ENCODE measurements at places on chromosomes 11 and 22. TPM values are rescaled to one million over a fixed set of nuclear protein-coding genes. Genes with fewer than 3 reads are reported as not detected.

GRCh38 chr22:49587987-49588386 lies 239.7 kb downstream of the BRD1 start:
- no peak for DNase-seq

- DNase-seq = no peak
These were observed 1332.5 kb downstream of the BRD1 start for GRCh38 chr22:48494968-48495750.

- DNase-seq = no peak
These were observed 54.8 kb upstream of the CREB3L1 start for GRCh38 chr11:46222490-46223251.

- DNase-seq = no peak
These were observed 27.8 kb upstream of the GRAMD4 start for GRCh38 chr22:46592390-46592872.

GRCh38 chr11:15525582-15525981 lies 410.9 kb downstream of the INSC start:
- DNase-seq = no peak

GRCh38 chr11:79189055-79189454 lies 251.8 kb downstream of the TENM4 start:
- no peak for DNase-seq

DNA sequence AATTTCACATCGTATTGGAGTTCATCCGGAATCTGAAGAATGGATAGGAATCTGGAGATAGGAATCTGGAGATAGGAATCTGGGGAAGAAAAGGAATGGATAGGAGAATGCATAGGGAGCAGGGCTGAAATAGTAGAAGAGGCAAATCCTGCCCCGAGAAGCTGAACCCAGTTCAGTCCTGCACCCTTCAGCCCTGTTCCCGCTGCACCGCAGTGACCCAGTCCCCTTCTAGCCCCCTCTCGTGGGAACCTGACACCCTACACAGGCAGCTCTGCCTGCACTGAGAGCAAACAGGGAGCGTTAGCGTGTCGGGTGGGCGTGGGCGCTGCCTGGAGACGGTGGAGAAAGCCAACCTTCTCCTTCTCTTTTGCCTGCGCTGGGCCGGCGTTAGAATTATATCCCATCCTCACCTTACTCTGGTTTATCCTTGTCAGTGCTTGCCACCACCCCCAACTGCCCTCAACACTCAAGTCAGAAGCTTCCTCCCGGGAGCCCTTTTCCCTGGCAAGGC lies 1.0 kb upstream of the CCKBR start:
- DNase-seq = no peak

DNA sequence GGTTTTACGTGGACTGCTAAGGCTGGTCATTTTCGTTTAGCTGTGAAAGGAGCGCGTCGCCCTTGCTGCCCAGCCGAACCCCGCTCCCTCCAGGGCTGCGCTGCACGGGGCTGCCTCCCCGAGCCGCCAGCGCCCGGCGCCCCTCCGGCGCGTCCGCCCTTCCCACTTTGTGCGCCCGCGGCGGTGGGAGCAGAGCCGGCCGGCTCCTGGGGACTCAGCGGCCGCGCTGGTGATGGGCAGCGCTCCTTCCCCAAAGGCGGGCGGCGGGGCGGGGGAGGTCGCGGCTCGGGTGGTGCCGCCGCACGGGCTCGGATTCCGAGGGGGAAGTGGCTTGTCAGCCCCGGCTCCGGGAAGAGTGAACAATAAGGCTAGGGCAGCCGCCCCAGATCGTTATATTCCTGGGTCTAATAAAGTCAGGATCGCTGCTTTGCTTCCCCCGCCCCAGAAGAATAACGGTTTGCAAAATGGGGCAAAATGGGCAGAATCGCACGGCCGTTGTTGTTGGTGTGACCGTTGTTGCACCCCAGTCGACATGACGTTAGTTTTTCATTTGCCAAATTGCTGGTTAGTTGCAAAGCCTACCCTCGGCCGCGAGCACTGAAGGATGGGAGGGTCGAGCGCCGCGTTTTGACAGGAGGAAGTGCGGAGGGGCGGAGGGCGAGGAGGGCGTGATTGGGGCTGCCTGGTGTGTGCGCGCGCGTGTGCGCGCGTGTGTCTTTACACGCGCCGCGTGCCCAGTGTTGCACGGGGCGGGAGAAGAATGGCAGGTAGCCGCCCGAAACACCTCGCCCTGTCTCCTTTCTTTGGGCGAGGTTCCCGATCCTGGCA lies 745 bp downstream of the NCAM1 start:
- DNase-seq = no peak

DNA sequence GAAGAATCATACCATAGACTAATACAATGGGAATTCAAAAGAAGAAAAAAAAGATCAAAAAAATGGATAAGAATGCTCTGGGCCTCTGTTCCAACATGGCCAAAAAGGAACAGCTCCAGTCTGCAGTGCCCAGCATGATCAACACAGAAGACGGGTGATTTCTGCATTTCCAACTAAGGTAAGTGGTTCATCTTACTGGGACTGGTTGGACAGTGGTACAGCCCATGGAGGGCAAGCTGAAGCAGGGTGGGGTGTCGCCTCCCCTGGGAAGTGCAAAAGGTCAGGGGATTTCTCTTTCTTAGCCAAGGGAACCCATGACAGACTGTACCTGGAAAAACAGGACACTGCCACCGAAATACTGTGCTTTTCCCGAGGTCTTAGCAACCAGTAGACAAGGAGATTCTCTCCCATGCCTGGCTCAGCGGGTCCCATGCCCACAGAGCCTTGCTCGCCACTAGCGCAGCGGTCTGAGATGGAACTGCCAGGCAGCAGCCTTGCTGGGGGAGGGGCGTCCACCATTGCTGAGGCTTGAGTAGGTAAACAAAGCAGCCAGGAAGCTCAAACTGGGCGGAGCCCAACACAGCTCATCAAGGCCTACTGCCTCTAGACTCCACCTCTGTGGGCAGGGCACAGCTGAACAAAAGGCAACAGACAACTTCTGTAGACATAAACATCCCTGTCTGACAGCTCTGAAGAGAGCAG lies 428.4 kb downstream of the MN1 start:
- DNase-seq = no peak

GRCh38 chr11:44029977-44030911 lies 17.5 kb upstream of the ACCSL start:
- no peak for DNase-seq

DNA sequence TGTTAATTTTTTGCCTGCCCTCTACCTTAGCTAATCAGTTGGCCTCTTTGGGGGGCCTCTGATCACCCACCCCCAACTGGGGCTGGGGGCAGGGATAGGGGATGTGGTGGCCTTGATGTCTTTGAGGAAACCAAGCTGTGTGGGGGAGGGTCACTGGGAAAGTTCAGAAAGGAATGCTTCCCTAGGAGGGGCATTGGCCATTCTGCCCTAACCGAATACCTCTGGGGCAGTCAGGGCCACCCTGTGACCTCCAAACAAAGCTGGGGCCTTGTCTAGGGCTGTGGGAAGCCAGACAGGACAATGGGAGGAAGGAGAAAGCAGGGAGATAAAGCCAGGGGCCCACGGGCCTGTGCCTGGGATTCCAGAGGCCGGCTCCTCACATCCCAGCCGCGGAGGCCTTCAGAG lies 97.5 kb downstream of the TSPAN18 start:
- DNase-seq = no peak

DNA sequence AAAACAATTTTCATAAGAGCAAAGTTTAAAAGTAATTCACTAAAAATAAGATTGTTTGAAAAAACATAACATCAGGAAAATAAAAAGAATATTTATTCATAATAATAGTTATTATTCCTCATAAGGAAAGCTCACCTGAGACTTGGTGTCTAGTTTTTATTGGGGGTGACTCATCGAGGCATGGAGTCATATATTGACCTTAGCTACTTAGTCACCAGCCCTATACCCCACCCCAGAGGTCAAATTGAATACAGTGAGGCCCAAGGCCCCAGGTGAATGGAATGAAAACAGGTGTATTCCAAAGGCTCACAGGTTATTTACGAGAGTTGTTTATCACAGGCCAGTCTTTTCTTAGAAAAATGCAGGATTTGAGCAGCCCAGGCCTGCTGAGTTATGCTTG lies 36.9 kb downstream of the CNTF start:
- DNase-seq = no peak

GRCh38 chr11:69217276-69218105 lies 61.8 kb downstream of the SMIM38 start:
- DNase-seq = no peak

DNA sequence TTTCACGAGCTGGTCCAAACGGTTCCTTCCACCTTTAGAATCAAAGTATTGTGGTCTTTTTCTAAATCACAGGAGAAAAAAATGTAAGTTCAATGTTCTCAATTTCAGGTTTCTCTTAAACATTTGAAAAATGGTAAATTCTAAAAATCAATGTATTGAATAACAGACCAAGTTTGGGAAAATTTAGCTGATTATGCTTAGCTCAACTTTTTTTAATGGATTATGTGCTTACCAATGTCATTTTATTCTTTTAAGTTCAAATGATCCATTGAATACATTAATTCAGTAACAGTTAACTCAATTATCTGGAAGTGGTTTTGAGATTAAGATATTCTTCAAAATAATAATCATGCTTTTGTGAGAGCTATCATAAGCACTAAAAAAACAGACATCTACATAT lies 5.1 kb downstream of the PRDM10 start:
- no peak for DNase-seq

- DNase-seq = no peak
These were observed 84.1 kb downstream of the FBLN1 start for GRCh38 chr22:45586651-45587405.

GRCh38 chr11:70677232-70677916 lies 279.0 kb downstream of the CTTN start:
- DNase-seq = no peak

Gene KCTD14
- not detected for total RNA-seq

Gene KIRREL3
- total RNA-seq = not detected

Gene SCGB1D4
- total RNA-seq = not detected

Gene PARVG
- total RNA-seq = 132 TPM

Gene DDI1
- not detected for total RNA-seq

Gene SYT13
- not detected for total RNA-seq

Gene RFPL1
- not detected for total RNA-seq

Gene SEC14L6
- total RNA-seq = not detected

Gene FJX1
- not detected for total RNA-seq

Gene FOLR3
- total RNA-seq = not detected
